Bladder microvascular endothelial cell (primary cell): ENCODE measurements at places on chromosomes 5 and 9. TPM values are rescaled to one million over a fixed set of nuclear protein-coding genes. Genes with fewer than 3 reads are reported as not detected.

Gene RLN2
- total RNA-seq, result 0.16 and 3.8 TPM in 2 replicates

Gene N4BP3
- 32.2 and 35.4 TPM in 2 replicates for total RNA-seq

Gene MPDZ
- 63.6 and 128 TPM in 2 replicates for total RNA-seq

Gene GCNT4
- total RNA-seq, result 0.25 and 0.81 TPM in 2 replicates

Gene LIX1
- not detected in 2 replicates for total RNA-seq
